Tibial nerve (tissue), 4 donors: ENCODE measurements at places on chromosomes 5 and 9.

DNA sequence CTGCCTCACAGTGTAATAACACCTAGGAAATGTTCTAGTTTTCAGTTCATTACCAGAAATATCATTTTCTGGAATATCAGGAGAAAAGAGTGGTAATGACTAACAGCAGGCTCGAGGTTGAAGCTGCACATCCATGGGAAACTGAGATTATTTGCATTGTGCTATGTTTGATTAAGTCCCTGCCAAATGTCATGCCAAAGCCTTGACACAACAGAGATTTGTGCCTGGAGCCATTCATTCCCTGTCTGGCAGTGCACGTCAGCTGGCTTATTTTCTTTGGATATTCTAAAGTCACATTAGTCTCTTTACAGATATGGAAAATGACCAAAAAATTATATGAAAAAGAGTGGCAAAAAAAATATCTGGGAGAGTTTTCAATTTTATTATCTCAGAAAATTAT, 848.0 kb downstream of the PTPRD start:
- H3K4me3 ChIP-seq: no peak overlapping the region
- DNase-seq: no peak
- H3K36me3 ChIP-seq: no peaks in the 10 kb centered on the region
- H3K27me3 ChIP-seq: no peaks in the 10 kb centered on the region

GRCh38 chr5:135307143-135307903, 91.7 kb downstream of the MACROH2A1 start:
- peaks cover 6% of the 10 kb centered on the region for H3K27me3 ChIP-seq
- no peaks in the 10 kb centered on the region for H3K4me1 ChIP-seq
- no peak overlapping the region for H3K4me3 ChIP-seq

- DNase-seq: no peak
- no peak within 1 kb of the TSS for H3K27ac ChIP-seq
- H3K27me3 ChIP-seq: no peaks in the 10 kb centered on the region
- H3K4me3 ChIP-seq: peak within 1 kb of the TSS; percentile 2
Measured at GRCh38 chr5:141349917-141350619, at the start of gene PCDHGB1. TSS of gene PCDHGB1 (plus strand) at chr5:141350099. CDS start at chr5:141350261, 162 bp downstream.

GRCh38 chr9:86876621-86877196, 70.6 kb downstream of the GAS1 start:
- H3K36me3 ChIP-seq: no peaks in the 10 kb centered on the region
- H3K27me3 ChIP-seq: no peaks in the 10 kb centered on the region
- H3K4me1 ChIP-seq: no peaks in the 10 kb centered on the region
- no peak overlapping the region for H3K27ac ChIP-seq
- DNase-seq: no peak

DNA sequence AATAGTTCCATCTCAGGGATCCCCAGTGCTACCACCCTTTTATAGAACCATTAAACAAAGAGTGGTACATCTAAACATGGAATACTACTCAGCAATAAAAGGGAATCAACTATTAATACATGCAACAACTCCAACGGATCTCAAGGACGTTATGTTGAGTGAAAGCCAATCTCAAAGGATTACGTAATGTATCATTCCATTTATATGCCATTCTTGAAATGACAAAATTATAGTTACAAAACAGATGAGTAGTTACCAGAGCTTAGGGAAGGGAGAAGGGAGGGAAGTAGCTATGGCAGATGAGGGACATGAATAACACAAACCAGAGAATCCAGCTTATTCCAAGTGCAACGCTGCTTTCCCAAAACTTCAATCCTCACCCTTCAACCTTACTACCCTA, 69.5 kb downstream of the ACTL7B start:
- no peaks in the 10 kb centered on the region for H3K27me3 ChIP-seq
- H3K36me3 ChIP-seq: no peaks in the 10 kb centered on the region
- peaks cover 23% of the 10 kb centered on the region for H3K4me1 ChIP-seq
- H3K27ac ChIP-seq: peak overlapping the region; percentile 13
- no peak overlapping the region for H3K4me3 ChIP-seq

- no peak overlapping the region for H3K27ac ChIP-seq
- DNase-seq: no peak
- no peaks in the 10 kb centered on the region for H3K4me1 ChIP-seq
- no peaks in the 10 kb centered on the region for H3K36me3 ChIP-seq
Measured at GRCh38 chr9:7234144-7234543, 476.4 kb downstream of the KDM4C start.

DNA sequence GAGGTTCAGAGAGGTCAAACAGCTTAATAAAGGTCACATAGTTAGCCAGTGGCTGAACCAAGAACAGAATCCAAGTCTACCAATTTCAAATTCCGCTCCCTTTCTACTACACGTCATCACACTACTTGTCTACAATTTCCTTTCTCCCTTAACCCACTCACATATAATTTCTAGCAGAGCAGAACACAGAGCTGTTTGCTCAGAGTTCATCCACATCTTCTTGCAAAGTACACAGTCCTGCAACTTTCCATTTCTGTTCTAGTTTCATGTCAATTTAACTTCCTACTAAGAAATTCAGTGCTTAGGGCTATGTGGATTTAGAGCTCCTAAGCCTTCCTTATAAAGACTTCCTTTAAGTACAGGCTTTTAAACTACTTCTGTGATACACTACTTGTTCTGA, 61.3 kb downstream of the MEGF9 start:
- H3K4me3 ChIP-seq: no peak overlapping the region
- peaks cover 25% of the 10 kb centered on the region for H3K4me1 ChIP-seq
- no peak overlapping the region for H3K27ac ChIP-seq
- H3K27me3 ChIP-seq: no peaks in the 10 kb centered on the region

- no peaks in the 10 kb centered on the region for H3K27me3 ChIP-seq
- H3K4me3 ChIP-seq: no peak overlapping the region
- DNase-seq: no peak
- H3K4me1 ChIP-seq: no peaks in the 10 kb centered on the region
- no peaks in the 10 kb centered on the region for H3K36me3 ChIP-seq
- no peak overlapping the region for H3K27ac ChIP-seq
Measured at GRCh38 chr9:27787891-27788290, 214.6 kb upstream of the C9orf72 start.

DNA sequence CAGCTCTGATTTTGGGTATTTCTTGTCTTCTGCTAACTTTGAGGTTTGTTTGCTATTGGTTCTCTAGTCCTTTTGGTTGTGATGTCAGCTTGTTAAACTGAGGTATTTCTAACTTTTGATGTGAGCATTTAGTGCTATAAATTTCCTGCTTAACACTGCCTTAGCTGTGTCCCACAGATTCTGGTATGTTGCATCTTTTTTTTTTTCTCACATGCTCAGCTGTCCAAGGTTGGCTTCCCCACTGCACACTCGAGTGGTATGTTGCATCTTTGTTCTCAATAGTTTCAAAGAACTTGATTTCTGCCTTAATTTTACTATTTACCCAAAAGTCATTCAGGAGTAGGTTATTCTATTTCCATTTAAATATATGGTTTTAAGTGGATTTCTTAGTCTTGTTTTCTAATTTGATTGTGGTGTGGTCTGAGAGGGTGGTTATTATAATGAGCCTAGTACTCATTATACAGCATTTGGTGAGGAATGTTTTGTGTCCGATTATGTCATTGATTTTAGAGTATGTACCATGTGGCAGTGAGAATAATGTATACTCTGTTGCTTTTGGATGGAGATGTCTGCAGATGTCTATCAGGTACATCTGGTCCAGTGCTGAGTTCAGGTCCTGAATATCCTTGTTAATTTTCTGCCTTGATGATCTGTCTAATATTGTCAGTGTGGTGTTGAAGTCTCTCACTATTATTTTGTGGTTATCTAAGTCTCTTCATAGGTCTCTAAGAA, 42.2 kb upstream of the IFNE start:
- H3K27ac ChIP-seq: no peak overlapping the region
- no peaks in the 10 kb centered on the region for H3K27me3 ChIP-seq
- H3K36me3 ChIP-seq: no peaks in the 10 kb centered on the region

GRCh38 chr5:129249886-129250285, 155.3 kb downstream of the ISOC1 start:
- no peaks in the 10 kb centered on the region for H3K4me1 ChIP-seq
- no peak overlapping the region for H3K4me3 ChIP-seq
- no peak overlapping the region for H3K27ac ChIP-seq
- no peak for DNase-seq

DNA sequence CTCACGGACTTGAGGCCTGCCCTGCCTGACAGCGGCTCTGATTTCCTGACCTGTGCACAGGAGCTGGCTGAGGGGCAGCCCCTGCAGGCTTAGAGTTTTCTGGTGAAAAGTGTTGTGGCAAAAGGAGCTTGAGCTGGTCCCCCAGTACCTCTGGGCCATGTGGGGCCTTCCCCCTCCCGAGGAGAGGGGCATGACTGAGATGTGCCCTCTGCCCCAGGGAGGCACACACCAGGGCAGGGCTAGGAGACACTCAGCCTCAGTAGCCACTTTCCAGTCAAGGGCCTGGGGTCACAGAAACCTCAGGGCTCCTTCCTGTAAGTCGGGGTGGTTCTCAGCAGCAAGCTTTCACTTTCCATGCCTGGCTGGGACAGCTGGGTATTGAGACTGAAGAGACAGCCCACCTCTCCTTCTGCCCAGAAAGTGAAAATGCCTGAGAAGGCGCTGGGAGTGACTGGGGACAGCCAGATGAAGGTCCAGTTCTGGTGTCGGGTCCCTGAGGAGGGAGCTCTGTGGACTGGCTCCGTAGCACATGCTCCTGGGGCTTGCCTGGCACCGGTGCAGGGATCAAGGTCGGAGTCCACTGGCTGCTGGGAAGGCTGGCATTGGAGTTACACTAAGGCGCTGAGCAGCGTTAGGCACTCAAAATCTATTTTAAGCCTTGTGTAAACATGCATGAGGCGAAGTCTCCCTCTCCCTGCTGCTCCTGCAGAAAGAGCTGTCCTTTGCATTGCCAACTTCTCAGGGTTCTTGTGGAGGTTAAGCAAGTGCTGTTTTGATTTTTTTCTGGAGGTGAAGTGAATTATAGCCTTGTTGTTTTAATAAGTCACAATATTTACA, 394.9 kb downstream of the GADD45G start:
- peak overlapping the region; percentile 23 for H3K4me3 ChIP-seq
- H3K4me1 ChIP-seq: no peaks in the 10 kb centered on the region
- H3K36me3 ChIP-seq: no peaks in the 10 kb centered on the region
- H3K27me3 ChIP-seq: no peaks in the 10 kb centered on the region
- no peak for DNase-seq

- H3K27me3 ChIP-seq: no peaks in the 10 kb centered on the region
- DNase-seq: no peak
- no peaks in the 10 kb centered on the region for H3K4me1 ChIP-seq
- no peak overlapping the region for H3K4me3 ChIP-seq
- H3K27ac ChIP-seq: no peak overlapping the region
- no peaks in the 10 kb centered on the region for H3K36me3 ChIP-seq
Measured at GRCh38 chr9:4038182-4038723, 261.6 kb downstream of the GLIS3 start.

- peaks cover 6% of the 10 kb centered on the region for H3K4me1 ChIP-seq
- H3K4me3 ChIP-seq: no peak overlapping the region
- H3K36me3 ChIP-seq: no peaks in the 10 kb centered on the region
- DNase-seq: no peak
Measured at GRCh38 chr9:89991204-89991790, 386.5 kb downstream of the GADD45G start.

DNA sequence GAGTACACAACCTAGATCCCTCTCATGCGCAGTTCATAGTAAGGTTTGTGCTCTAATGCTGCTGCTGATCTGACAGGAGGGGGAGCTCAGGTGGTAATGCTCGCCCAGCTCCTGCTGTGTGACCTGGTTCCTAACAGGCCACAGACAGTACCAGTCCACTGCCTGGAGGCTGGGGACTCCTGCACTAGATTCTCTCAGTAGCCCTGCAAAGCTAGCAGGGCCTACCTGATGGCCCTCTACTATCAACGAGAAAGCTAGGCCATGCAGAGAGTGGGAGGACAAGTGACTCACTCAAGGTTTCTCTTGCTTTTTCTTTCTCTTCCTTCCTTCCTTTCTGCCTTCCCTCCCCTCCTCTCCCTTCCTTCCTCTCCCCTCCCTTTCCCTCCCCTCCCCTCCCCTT, 55.1 kb upstream of the TEX48 start:
- H3K4me1 ChIP-seq: no peaks in the 10 kb centered on the region
- no peak for DNase-seq
- H3K4me3 ChIP-seq: no peak overlapping the region
- no peak overlapping the region for H3K27ac ChIP-seq

DNA sequence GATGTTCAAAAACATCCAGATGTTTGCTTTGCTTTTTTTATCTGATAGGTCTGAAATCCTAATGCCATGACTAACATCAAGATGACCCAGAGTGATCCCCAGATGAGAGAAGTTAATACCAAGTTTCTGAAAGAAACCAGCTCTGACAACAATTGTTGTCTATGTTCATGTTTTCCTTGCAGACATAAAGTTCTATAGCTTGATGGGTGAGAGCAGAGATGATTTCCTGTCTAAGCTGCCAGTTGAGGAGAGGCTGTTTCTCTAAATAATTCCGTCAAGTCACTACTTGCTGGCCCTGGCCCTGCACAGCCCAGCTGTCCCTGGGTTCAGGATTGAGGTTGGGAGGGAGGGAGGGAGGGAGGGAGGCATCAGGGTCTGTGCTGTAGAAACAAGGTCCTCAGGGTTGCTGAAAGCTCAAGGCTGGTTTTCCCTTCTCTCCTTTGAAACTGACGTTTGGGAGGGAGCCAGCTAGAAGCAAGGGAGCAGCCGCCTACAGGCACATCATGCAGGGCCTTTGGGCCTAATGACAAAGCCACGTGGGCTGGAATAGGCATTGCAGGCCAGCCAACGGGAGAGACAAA, 3.9 kb downstream of the SPARC start:
- no peak for DNase-seq
- H3K27ac ChIP-seq: peak overlapping the region; percentile 88
- H3K27me3 ChIP-seq: no peaks in the 10 kb centered on the region

GRCh38 chr5:53416144-53416738, 64.2 kb upstream of the FST start:
- no peak overlapping the region for H3K27ac ChIP-seq
- H3K4me1 ChIP-seq: no peaks in the 10 kb centered on the region
- no peak for DNase-seq
- no peak overlapping the region for H3K4me3 ChIP-seq
- no peaks in the 10 kb centered on the region for H3K36me3 ChIP-seq

DNA sequence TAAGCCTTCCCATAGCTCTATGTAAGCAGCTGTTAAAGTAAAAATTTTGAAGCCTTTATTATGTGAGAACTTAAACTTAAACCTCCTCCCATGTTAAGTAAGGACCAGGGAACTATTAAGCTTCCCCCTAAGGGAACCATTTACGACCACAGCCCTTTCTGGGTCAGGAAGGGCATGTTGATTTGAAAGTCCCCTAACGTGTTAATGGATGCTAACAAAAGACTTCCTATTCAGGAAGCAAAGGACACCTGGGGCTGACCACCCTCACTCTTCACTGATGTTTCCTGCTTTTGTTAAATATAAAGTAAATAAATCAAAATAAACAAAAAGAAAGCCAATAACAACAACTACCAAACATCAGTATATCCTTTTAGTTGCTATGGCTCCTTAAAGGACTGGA, 170.6 kb upstream of the RFX3 start:
- no peak overlapping the region for H3K27ac ChIP-seq
- no peaks in the 10 kb centered on the region for H3K36me3 ChIP-seq
- H3K4me3 ChIP-seq: no peak overlapping the region
- no peaks in the 10 kb centered on the region for H3K27me3 ChIP-seq
- DNase-seq: no peak
- H3K4me1 ChIP-seq: no peaks in the 10 kb centered on the region
